Stimulated activated CD8-positive, alpha-beta memory T cell treated with anti-CD3 and anti-CD28 coated beads, Interleukin-4, amount 100 ng/mL, for 1 hour (primary cell): ENCODE measurements at places on chromosomes 12 and 14.

- DNase-seq = no peak
Observed at GRCh38 chr12:19763488-19763887, 324.2 kb downstream of the AEBP2 start.

- DNase-seq = no peak
Observed at GRCh38 chr14:77046721-77047120, 18.2 kb upstream of the IRF2BPL start.

DNA sequence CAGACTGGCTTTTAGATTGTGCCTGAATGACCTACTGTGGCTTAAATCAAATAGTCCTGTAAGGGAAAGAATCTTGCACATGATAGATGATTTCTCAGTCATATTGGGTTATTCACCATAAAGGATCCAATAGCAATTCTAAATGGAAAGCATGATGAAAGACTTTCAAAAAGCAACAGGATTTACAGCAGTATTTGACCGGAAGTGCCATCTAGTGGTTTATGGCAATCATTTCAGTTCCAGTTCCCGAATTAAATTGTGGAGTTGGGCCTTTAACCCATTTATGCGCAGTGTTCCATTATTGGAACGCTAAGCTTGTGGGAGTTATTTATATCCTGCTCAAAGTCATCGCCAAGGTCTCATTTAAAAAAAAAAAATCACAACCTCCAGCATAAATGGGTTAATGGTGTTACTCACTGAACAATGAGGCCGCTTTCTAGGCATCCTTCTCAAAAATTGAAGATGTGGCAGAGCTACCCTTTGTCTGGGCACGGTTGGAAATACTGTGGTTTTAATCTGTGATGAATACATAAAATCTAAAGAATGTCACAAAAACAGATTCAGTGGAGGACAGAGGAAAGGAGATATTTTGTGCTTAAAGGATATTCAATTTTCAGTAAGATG, 60.8 kb upstream of the REP15 start:
- no peak for DNase-seq

DNA sequence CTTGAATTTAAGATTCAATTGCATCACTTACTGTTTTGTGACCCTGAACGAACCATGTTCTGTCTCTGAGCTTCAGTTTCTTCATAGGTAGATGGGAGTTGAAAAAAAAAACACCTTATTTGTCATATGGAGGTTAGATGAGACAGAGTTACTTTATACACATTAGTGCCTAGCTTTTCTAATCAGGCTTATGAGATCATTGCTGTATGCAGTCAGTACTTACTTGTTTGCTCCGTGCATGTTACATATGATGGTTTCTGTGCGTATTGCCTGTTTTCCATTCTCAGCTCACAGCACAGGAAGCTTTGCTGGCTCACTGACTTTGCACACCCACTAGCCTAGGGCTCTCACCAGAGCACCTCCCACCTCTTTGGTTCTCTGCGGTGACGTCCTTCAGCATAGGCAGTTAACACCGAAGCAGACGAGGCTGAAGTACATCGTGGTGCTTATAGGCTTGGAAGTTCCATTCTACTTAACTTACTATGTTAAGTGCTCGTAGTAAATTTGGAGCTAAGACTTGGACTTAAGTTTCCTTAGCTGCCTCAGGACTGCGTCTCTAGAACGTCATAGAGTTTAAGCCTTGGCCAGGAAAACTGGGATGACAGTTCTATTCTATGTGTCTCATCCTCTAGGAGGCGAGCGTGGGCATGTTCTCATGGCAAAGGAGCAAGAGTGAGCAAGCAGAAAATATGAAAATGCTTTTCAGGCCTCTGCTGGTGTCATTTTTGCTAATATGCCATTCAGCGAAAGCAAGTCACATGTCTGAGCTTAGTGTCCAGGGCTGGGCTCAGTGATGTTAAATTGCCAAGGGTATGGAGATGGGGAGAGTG, 57.3 kb downstream of the NRXN3 start:
- DNase-seq = no peak

DNA sequence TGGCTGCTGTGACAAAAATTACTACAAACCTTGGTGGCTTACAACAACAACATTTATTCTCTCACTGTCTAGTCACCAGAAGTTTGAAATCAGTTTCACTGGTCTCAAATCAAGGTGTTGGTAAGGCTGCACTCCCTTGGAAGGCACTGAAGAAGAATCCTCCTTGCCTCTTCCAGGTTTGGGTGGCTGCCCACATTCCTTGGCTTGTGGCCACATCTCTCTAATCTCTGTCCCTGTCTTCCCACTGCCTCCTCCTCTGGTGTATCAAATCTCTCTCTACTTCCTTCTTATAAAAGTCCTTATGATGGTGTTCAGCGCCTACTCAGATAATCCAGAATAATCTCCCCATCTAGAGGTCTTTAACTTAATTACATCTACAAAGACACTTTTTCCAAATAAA, 31.0 kb downstream of the PLCZ1 start:
- DNase-seq = no peak
